ENCODE measurements at places on chromosomes 12 and 14. TPM values are rescaled to one million over a fixed set of nuclear protein-coding genes. Genes with fewer than 3 reads are reported as not detected.

- DNase-seq, result no peak
Observed at GRCh38 chr12:22321018-22321605, 13.4 kb downstream of the ST8SIA1 start.

DNA sequence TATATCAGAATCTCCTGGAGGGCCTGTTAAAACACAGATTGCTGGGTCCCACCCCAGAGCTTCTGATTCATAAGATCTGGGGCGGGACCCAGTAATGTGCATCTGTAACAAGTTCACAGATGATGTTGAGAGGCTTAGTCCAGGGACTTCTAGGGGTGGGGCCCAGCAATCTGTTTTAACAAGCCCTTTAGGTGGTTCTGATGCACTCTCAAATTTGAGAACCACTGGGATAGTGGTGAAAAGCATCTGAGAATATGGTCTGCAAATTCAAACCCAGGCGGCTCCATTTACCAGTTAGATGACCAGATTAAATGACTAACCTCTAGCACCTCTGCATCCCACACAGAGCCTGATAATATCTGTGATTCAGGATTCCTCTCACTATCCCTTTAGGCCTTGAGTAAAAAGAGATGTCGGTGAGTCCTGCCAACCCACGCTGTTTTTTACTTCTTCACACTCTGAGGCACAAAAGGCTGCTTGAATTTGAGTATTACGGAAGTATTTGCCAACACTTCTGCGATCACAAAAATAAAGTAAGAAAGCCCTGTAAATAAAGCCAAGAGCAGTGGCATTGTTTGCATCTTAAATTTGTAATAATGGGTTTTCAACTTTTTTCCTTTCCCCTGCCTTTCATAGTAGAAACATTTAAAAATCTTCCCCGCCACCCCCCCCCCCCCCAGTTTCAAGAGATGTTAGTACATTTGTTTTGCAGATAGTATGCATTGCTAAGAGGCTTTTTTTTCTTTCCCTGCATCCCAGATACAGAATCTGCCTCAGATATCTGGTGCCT lies 1.8 kb upstream of the FRS2 start:
- DNase-seq, result no peak

GRCh38 chr12:73421832-73422231 lies 1115.8 kb upstream of the ATXN7L3B start:
- no peak for DNase-seq

- DNase-seq, result no peak
Observed at GRCh38 chr14:70711451-70711850, 69.7 kb downstream of the TTC9 start.

- DNase-seq, result peak; percentile 27
Observed at GRCh38 chr12:11676052-11676451, 26.6 kb downstream of the ETV6 start.

GRCh38 chr12:57927086-57927485 lies 14.3 kb upstream of the ATP23 start:
- DNase-seq, result no peak

DNA sequence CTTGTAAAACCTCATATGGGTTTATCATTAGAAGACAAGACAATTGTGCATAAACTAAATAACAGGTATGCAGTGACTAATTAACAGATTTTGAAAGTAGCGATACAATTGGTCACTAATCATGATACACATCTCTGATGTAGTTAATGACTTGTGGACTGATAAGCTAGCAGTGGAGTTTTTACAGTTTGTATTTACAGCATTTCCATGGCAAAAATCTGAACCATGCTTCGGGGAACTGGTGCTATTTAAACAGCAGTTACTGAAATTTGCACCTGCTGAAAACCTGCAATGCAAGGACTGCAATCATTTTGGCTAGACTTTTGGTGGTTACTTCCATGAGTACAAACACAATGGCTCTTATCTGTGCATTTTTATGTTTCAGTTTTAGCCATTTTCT lies 471.2 kb downstream of the RERGL start:
- no peak for DNase-seq

DNA sequence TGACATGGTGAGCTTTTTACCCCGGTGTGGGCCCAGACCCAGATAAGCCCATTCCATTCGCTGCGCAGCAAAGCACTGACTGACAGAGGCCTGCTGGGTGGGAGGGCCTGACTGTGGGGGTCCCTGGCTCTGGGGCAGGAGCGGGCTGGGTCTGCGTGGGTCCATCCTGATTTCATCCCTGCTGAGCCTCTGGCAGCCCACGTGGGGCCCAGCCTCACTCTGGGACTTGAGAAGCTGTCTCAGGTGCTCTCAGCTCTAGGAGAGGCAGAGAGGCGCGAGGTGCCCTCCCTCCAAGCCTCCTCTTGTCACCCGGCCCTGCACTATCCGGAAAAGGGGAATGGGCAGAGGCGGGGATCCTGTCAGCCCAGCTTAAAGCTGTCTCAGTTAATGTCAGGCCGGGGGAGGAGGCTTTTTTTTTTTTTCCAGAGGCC lies 927 bp downstream of the ABCB9 start:
- no peak for DNase-seq

GRCh38 chr14:37544407-37544806 lies 50.6 kb downstream of the FOXA1 start:
- no peak for DNase-seq

- peak; percentile 83 for DNase-seq
Observed at GRCh38 chr14:73785834-73786635, 65.6 kb upstream of the PTGR2 start.

- DNase-seq, result no peak
Observed at GRCh38 chr14:22561661-22562579, 27.1 kb downstream of the DAD1 start.

DNA sequence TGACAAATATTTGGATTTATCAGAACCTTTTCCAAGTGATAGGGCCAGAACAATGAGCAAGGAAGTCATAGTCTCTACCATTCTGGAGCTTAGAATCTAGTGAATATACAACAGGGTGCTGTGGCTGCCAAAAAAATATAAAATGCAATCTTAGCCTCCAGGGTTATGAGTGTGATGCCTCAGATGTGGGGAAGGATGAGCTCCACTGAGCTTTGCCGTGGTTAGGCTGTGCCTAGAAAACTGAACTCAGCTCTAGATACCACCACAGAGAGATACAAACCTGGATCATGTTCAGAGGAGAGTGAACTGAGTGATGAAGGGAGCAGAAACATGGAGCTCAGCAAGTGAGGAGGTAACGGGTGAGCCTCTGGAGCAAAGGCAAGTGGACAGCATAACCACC lies 138.1 kb upstream of the HIF1A start:
- no peak for DNase-seq

- no peak for DNase-seq
Observed at GRCh38 chr12:130385193-130385592, 47.5 kb downstream of the PIWIL1 start.

DNA sequence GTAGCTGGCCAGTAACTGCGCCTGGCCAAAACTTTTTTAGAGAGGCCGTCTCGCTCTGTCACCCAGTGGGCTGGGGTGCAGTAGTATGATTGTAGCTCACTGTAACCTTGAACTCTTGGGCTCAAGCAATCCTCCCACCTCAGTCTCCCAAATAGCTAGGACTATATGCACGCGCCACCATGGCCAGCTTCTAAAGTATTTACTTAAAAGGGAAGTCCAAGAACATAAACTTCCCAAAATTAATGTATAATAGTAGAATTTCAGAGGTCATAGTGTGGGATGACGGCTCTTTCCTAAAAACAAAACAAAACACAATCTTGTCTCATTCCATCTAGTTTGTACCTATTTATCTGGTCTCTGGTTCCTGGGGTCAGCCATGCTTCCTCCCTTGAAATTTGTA lies 42.2 kb upstream of the FOS start:
- no peak for DNase-seq

DNA sequence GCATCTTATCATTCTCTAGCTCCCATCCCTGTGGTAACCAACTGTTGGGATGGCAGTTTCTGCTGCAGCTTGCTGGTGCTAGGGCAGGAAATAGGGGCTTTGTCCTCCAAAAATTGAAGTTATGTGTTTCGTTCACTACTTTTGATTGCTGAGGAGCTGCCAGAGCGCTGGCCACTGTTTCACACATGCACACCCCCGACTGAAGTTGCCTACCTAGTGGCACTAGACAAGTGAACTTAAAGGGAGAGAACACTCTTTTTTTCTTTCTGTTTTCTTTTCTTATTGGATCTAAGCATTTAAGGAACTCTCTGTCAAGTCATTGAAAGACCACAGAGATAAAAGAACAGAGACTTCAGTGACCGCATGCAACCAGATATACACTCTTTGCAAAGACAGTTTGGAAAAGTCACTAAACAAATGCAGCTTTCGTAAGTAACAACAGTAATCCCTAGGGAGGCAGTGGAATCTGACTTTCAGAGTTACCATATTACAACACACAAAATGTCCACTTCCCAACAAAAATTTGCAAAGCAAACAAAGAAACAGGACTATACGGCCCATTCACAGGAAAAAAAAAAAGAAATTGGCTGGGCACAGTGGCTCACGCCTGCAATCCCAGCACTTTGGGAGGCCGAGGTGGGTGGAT lies 12.0 kb downstream of the TFCP2 start:
- no peak for DNase-seq

DNA sequence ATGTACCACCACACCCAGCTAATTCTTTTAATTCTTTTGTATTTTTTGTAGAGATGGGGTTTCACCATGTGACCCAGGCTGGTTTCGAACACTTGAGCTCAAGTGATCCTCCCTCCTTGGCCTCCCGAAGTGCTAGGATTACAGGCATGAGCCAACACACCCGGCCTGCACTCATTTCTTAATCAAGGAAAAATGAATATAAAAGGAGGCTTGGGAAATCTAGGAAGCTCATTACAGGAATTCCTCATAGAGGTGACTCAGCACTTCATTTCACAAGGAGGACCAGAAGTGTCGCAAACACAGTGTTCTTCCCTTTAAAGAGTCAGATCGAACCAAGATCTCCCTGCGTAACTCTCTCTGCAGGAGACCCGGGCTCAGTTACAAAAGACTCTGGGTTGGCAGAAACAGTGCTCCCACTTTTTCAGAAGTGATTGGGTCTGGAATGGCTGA lies 30.3 kb downstream of the NFKBIA start:
- DNase-seq, result peak; percentile 32

DNA sequence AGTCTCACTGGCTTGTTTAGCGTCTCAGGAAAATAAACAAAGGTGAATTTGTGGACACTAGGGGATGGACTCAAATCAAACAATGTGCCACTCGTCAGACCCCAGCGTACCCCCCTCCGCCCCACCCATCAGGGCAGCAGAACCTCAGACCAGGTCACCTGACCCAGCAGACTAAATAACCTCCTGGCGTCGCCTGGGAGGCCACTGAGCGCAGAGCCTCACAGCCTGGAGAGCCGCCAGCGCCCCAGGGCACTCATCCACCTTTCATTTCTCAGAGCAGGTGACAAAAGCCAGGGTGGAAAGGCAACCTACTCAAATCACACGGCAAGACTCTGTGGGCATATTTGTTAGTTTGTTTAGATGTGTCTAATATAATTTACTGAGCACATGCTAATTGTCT lies 100.9 kb downstream of the DICER1 start:
- DNase-seq, result no peak

DNA sequence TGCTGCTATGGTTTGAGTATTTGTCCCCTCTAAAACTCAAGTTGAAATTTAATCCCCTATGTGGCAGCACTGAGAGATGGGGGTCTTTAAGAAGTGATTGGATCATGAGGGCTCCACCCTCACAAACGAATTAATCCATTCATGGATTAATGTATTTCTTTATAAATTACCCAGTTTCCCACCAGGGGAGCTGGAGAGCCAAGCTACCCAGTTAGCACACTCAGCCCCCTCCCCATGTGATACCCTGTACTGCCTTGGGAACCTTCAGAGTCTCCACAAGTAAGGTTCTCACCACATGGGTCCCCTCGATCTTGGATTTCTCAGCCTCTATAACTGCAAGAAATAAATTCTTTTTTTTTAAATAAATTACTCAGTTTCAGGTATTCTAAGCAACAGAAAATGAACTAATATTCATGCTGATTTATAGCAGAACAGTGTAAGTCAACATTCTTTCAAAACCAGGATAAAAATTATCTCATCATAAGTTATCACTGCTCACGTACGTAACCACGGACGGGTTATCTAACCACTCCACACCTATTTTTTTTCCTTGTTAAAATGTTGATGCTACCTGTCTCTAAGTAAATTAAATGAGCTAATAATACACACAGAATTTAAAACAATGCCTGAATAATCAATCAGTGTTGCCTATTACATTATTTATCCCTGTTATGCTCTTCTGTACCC lies 3.6 kb downstream of the NAP1L1 start:
- no peak for DNase-seq

DNA sequence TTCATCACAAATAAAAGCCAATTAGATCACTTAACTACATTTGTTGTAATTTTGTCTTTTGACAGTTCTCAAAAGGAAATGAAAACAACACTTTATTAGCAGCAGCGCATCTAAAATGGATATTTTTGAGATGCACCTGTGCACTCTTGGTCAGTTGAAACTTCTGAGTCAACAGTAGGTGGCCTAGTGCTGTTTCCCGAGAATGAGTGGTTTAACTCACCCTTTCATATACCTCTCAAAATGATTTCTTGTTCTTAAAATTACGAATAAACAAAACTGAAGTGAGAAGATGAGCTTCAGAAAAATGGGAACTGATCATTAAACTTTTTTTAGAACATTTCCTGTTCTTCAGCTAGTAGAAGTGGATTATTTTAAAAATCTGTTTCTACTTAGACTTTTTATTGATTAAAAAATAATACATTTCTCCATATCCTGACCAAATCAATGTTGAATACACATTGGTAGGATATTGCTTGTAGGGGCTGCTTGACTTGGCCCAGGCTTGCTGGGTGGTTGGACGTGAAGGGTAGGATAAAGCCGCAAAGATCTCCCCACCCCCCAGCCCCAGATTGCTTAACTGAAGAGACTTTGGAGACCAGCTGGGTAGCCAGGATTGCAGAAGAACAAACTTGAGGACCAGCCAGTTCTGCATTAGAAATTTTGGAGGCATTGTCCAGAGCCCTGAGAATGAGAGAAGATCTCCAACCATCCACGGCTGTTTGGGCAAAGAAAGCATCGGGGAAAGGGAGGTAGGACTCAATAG lies 22.3 kb upstream of the STK38L start:
- no peak for DNase-seq

- DNase-seq, result no peak
Observed at GRCh38 chr14:59677771-59678231, 101.2 kb upstream of the CCDC175 start.

DNA sequence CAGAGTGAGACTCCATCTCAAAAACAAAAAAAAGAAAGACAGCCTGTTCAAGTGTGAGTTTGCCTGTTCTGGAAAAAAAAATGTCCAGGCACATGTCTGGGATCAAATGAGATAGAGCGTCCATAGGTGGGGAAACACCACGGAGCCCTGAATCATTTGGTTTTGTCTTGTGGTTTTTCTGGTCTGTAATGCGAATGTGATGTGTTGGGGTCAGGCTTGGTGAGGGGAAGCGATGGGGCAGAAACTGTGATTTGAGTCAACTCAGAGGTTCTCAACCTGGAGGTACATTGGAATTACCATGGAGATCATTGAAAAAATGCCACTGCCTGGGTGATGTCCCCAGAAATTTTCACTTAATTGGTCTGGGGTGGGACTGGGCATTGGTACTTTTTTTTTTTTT lies 183.9 kb upstream of the PWP1 start:
- no peak for DNase-seq

- DNase-seq, result peak; percentile 54
Observed at GRCh38 chr12:96886998-96887677, 19.9 kb upstream of the NEDD1 start.

The PRPH gene
- 50.0 TPM for total RNA-seq

The LRTM2 gene
- 0.43 TPM for total RNA-seq

The FSCB gene
- 69.1 TPM for total RNA-seq

The RFX4 gene
- 52.7 TPM for total RNA-seq

The ASCL1 gene
- total RNA-seq, result 0.71 TPM

The VASH1 gene
- total RNA-seq, result 31.7 TPM

The RPS6KL1 gene
- total RNA-seq, result 22.9 TPM

The NKX2-8 gene
- 63.3 TPM for total RNA-seq

The POLE2 gene
- total RNA-seq, result 9.0 TPM

The CHD8 gene
- total RNA-seq, result 87.4 TPM

The SLC10A1 gene
- not detected for total RNA-seq

The IL23A gene
- 8.1 TPM for total RNA-seq

The KCNH3 gene
- total RNA-seq, result 8.3 TPM

All from testis (tissue), 5 donors.